Endothelial cell of umbilical vein (primary cell): ENCODE measurements at places on chromosomes 2 and 18. TPM values are rescaled to one million over a fixed set of nuclear protein-coding genes. Genes with fewer than 3 reads are reported as not detected.

- no peak for DNase-seq
Measured at GRCh38 chr2:60383401-60384143, 169.9 kb downstream of the BCL11A start.

- no peak for DNase-seq
Measured at GRCh38 chr2:59899692-59900091, 653.8 kb downstream of the BCL11A start.

- DNase-seq, result no peak
Measured at GRCh38 chr2:50564766-50565165, 467.2 kb downstream of the NRXN1 start.

- no peak for DNase-seq
Measured at GRCh38 chr2:161552015-161552414, 72.2 kb upstream of the SLC4A10 start.

GRCh38 chr2:68365087-68365486 is at the start of gene PLEK:
Gene PLEK (plus strand): TSS chr2:68365282. CDS start chr2:68365352, 70 bp downstream.
- no peak for DNase-seq

DNA sequence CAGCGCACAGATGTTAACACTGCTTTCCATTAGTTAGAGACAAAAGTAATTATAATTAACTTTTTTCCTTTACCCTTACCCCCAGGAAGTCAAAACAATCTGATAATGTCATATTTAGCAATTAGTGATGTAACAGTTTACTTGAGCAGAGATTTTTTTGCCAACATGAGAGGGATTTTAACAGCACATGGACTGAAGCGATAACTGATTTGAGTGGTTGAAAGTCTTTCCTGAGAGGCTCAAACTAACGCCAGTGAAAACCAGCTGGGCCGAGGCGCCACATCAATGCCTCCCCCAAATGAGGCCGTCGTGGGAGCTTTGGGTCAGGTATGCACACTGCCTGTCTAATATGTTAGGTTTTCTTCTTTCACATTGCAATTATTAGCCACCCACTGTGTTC is 469.9 kb upstream of the SMIM21 start:
- no peak for DNase-seq

GRCh38 chr2:84477886-84478285 is 18.8 kb upstream of the SUCLG1 start:
- no peak for DNase-seq

GRCh38 chr18:54127759-54128378 is 96.6 kb downstream of the MBD2 start:
- DNase-seq, result peak; percentile 60

- DNase-seq, result no peak
Measured at GRCh38 chr2:109345653-109346480, 216.9 kb downstream of the SH3RF3 start.

- DNase-seq, result no peak
Measured at GRCh38 chr18:46239549-46239948, 135.4 kb downstream of the HAUS1 start.

The HNMT gene
- 7.7 and 8.6 TPM in 2 replicates for polyA plus RNA-seq
